ENCODE measurements at places on chromosomes 4 and X.

GRCh38 chrX:70439016-70439415 is 5.6 kb upstream of the DLG3 start:
- DNase-seq = no peak

DNA sequence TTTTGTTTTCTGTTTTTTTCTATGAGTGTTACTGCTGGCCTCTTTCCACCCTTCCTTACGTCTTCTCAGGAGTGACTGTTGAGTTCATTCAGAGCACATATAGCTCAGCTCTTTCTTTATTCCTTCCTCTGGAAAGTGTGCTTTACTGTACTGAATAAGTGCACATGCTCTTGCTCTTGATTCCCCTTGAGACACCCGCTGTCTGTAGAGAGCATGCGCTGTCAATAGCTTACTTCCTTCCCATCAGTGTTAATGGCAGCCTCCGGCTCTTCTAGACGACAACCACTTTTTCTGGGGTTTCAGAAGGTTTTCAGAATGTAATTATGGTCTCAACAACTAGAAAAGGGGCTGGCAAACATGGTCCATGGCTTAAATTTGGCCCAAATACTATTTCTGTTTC is 504.9 kb downstream of the C4orf33 start:
- no peak for DNase-seq

DNA sequence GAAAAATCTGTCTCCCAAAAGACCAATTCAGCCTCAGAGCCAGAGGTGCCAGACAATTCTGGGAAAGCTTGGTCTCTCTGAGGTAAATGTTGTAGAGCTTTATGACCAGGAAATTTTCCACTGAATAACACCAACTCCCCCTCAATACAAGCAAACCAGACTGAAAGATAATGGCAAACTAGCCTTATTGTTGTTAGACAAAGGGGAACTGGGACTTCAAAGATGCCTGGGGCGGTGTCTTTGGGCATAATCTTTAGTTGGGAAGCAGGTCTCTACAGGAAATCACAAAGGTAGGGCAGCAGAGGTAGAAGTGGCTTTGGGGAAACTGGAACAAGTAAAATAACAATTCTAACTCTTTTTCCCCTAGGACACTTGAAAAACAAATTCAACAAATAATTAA is 12.0 kb downstream of the COL4A6 start:
- no peak for DNase-seq

GRCh38 chr4:173056710-173057109 is 111.9 kb upstream of the GALNT7 start:
- no peak for DNase-seq

DNA sequence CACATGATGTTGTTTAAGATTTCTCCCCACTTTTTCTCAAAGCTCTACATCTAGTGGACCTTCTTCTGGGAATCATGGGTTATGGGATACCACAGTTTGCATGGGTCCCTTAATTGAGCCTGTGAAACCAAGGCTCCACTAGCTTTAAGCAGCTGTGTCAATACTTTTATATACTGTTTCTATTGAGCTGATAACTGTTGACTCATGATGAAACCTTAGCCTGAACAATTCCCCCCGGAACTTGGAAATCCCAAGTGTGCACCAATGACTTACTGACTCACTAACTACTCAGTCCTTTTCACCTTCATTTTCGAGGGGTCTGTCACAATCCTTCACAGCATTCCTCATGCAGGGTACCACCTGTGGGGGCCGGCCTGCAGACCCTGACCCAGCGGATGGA is 12.7 kb upstream of the SPIN4 start:
- DNase-seq = no peak

DNA sequence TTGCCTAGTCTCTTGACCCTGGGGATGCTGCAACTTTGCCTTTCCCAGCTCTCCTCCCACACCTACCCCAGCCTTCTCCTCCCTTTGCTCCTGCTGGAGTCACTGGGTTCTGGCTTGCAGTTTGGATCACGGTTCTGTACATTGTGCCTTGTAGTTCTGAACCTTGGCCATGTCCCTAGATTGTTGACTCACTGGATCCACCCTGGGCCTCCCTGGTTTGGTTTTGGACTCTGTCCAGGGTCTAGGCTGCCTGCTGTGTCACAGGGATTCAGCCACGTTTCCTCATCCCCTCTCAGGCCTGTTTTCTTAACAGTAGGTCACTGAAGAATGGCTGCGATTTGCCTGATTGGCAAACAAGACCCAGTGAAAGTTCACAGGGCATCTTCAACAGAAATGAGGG is 11.5 kb upstream of the GABRE start:
- DNase-seq = no peak

DNA sequence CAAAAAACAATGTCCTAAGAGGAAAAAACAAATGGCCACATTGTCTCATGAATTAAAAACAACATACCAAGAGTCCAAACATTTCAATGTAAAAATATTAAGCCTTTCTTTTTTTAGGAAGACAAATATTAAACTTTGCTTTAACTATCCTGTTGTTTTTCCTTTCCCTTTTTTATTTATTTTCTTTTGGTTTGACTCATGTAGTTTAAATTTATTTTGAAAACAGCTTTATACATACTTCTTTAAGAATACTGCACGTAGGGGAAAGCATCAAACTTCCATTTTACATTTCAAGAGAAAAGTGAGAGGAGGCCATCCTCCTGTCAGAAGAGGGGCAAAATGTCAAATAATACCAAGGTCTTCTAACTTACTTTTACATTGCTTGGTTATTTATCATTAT is 8.7 kb downstream of the GAB1 start:
- DNase-seq = no peak

DNA sequence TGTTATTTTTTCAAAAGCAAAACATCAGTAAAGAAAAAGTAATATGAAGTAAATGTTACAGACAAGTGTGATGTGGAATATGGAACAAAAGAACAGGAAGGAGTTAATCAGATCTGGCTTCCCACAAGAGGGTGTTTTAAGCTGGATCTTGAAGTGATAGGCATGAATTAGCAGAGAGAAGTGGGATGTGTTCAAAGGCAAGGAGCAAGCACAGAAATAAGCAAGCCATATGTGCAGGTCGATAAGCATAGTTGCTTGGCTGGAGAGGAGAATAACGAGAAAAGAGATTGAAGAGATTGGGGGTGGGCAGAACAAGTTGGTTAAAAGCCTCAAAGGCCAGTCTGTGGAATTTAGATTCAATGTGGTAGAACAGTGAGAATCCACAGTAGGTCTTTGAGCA is 60.9 kb upstream of the PRPS1 start:
- DNase-seq = no peak

- no peak for DNase-seq
These were observed 20.5 kb upstream of the WDR44 start for GRCh38 chrX:118325453-118325852.

- no peak for DNase-seq
These were observed 62.7 kb downstream of the GAB1 start for GRCh38 chr4:143399113-143399949.
